ENCODE measurements at places on chromosomes 1 and 21.

DNA sequence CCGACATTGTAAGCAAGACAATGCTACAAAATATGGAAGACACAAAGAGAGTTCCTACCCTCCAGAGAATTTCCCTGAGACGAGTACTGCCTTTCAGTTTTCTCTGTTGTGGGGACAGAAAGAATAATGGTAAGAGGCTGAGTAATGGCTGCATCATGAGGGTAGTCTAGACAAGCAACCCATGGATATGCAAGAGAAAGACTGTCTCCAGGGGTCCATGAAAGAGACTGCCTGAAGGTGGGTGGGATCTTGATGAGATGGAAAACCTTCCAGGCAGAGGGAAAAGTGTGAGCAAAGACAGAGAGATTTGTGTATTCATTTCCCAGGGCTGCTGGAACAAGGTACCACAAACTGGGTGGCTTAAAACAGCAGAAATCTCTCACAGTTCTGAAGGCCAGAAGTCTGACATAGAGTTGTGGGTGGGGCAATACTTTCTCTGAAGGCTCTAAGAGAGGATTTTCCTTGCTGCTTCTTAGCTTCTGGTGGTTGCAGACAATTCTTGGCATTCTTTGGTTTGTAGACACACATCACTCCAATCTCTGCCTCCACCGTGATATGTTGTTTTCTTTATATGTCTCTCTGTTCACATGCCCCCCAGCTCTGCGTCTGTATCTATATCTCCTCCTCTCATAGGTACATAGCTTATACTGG lies 41.4 kb downstream of the ANP32E start:
- DNase-seq = no peak

DNA sequence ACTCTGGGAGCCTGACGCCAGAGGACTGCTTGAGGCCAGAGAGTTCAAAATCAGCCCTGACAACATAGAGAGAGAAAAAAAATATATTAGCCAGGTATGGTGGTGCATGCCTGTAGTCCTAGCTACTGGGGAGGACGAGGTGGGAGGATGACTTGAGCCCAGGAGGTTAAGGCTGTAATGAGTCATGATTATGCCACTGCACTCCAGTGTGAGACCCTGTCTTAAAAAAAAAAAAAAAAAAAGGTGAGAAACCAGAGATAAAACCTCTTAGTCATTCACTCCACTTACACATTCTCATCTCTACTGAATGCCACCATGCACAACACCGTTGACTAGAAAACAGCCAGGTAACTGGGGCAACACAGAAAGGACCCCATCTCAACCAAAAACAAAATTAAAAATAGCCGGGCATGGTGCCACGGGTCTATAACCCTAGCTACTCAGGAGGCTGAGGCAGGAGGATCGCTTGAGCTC lies 178.1 kb downstream of the SLC45A1 start:
- DNase-seq = peak; percentile 61

DNA sequence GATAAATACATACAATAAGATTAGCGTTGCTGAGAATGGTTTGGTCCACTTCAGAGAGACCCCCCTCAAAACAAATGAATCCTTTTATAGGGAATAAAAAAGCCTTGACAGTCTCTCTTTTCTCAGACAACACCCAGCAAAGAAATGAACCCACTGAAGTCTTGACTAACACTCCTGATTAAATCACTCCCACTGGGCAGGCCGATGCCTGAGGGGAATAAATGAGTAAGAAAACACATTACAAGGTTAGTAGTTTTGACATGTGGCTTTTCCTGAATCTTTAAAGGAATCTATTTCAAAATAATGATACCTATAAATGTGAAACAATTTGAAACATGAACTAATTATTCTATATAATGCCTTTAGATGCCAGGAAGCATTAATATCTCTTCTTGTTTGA lies 146.9 kb upstream of the POGK start:
- no peak for DNase-seq

DNA sequence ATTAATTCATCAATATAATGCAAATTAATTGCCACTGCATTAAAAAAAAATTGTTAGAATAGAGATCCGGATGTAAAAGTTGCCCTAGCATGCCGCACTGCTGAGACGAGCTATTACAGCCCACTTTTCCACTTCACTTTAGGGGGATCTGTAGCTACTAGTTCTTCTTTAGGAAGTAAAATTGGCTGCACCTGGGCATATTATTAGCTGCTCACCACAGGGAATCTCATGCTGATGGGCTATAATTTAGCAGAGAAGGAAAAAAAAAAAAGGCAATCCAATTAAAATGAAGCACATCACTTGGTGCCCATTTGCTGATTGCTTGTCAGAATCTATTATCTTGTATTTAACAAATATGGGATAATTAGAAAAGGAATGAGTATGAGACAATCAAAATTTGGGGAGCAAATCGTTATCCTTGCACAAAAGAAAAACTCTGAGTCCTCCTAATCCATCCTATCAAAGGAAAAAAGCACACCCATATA lies 233.4 kb downstream of the DSCAM start:
- no peak for DNase-seq

DNA sequence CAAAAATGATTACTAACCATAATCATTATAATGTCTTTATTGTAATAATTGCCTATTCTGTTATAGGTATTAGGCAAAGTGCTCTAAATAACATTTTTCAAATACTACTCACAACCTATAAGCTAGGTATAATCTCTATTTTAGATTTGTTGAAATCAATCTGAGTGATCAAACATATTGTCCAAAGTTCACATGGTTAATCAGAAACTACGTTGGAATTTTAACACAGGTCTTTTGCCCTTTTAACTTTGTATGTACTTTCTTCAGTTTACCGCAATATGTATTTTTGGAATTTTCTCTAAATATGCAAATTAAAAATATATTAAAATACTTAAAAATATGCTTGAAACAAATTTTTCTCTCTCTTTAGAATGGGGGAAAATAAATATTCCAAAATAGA lies 1563.2 kb downstream of the KCNT2 start:
- DNase-seq = no peak

GRCh38 chr1:219347376-219347775 lies 173.7 kb downstream of the LYPLAL1 start:
- no peak for DNase-seq
